ENCODE measurements at places on chromosomes 7 and 10.

DNA sequence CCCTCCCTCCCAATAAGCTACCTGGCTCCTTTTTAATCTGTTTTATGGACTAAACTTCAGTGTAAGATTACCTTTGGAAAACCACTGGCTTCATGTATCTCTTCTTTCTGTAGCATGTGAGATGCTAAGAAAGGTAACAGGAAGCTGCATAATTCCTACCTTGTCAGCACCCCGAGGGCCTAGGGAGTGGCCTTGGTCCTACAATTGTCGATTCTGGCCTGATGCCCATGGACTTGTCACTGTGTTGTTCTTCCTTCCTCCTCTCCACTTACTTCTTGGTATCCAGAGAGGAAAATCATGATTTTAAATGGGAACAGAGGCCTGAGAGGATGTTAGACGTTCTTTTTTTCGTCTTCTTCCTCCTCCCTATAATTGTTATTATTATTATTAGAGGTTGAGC is 42.9 kb upstream of the PDZD8 start:
- no peak for DNase-seq

- no peak for DNase-seq
These were observed 10.1 kb downstream of the CALHM2 start for GRCh38 chr10:103442031-103442461.

DNA sequence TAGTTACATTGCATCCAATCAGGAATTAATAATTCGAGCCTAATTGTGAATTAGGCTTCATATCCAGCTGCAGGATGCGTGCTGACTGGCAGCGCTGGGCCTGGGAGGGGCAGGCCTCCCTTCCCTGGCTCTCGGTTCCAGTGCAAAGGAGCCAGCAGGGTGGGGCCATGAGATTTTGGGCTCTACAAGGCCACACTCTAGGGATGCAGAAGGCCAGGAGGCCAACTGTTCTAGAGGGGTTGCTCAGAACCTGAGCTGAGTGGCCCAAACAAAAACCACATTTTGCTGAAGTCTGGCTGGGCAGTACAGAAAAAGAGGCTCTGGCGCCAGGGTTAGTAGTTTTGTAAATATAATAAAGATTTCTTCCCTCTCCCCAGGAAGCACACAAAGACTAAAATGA is 72.3 kb downstream of the CLEC2L start:
- DNase-seq = no peak

DNA sequence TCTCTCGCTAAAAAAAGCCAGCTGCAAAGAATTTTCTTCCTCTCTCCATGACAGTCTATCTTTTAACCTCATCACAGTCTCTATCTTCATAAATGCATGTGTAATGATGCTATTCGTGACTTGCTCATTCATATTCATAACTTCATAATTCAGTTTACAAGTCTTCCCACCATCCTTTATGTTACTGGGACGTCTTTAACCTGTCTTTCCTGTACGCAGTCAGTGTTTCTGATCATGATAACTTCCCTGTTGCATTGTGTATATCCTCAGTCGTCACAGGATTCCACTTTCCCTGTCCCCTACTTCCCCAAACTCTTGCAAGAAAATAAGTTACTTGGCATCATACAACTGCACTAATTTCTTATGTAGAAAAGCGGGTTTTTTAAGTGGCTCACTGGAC is 165.6 kb upstream of the ASAH2 start:
- DNase-seq = no peak

DNA sequence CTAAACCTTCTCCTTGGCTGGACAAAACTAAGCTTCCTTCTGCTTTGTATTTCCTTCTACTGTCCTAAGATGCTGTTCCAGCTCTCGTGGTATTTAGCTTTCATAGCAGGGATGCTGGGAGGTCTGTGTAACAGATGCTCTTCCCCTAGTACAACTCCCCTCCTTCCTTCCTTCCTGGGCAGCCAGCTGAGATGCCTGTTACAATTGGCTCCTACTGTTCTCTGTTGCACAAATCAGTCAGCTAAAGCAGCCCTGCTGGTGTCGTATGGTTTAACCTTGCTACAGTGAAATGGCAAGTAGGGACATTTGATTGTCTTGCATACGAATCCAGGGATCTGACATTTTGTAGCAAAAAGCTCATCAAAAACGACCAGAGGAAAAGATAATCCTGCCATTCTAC is 143.8 kb downstream of the ARHGAP21 start:
- no peak for DNase-seq

GRCh38 chr10:3107426-3107961 is 40.1 kb downstream of the PFKP start:
- DNase-seq = no peak

DNA sequence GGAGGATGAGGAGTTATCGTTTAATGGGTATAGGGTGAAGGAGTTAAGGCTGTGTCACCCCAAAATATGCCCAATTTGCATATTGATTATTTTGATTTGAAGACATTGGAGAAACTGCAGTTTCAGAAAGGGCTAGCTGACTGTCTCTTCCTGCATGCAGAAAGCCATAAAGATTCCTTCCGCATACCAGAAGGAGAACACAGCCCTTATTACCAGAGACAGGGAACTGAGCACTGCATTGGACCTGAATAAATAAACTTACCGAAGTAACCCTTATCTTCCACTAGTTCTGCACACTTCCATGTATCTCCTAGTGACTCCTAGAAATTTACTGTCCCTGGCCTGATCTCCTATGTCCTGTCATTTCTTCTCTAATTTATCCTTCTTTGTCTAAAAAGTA is 821.9 kb upstream of the AUTS2 start:
- no peak for DNase-seq

GRCh38 chr10:26043469-26043868 is 109.4 kb downstream of the MYO3A start:
- DNase-seq = no peak

- DNase-seq = no peak
These were observed 44.0 kb downstream of the TMEM26 start for GRCh38 chr10:61409157-61409556.

DNA sequence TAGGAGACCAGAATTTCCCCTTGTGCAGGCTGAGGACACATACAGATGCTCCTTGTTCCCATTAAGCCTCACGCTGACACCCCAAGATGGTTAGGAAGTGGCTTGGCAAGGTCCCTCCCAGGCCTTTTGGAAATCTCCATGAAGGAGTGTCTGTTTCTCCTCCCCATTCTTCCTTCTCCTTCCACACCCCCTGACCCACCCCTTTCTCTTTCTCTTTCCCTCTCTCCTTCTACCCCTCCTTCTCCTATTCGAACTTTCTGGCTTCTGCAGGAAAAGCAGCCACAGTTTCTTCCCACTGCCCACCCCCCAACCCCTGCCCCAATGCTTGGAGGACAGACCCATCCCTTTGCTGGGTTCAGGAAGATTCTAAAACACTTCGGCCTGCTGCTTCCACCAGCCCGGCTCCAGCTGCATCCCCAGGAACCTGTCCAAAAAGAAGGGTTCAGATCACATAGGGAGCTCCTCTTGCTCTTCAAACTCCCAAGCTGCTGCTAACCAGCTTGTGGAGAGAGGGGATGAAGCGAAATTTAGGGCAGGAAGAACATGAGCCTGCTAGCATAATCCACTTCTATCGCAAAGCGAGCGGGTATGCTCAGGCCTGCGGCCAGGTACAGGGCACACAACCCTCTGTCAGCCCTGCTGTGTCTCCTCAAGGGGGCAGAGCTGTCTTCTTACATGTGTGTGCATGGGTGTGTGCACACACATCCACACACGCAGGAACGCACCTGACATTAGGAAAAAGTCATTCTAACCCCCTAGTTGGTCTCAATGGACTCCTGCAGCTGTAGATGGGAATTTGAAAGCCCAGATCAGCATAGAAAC is 80.4 kb downstream of the PPP1R3C start:
- DNase-seq = no peak

GRCh38 chr10:48792687-48793096 is 108.0 kb downstream of the WDFY4 start:
- DNase-seq = no peak

DNA sequence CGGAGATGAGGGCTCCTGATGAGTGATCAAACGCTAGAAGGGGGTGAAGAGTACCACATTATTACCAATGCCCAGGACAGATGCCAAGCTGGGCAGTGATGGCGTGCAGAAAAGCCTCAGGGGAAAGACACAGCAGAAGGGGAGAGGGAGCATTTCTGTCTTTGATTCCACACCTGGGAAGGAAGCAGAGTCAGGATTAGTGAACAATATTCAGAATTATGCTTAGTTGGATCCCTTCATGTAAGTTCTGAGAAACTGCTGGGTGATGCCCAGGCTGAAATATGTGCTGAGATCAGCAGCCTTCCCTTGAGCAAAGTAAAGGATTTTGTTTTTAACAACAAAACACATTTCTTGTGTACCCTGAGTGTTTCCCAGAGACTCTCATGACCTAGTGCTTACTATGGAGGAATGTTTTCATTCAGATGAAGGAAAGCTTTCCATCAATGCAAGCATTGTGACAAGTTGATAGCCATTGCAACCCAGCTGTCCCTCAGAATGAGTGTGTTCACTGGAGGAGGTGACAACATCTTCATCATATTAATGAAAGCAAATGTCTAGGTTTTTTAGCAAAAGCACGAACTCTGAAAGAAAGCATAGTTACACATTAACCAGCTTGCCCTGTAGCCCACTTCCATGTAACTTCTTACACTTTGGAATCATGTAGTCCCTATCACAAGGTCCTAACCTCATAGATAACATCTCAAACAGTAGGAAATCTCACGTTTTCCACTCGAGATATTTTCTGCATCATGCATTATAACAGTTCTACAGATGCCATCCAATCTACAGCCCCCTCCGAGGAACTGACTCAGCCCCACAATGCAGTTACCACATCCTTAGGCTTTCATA is 23.8 kb upstream of the AKR1C1 start:
- DNase-seq = no peak

DNA sequence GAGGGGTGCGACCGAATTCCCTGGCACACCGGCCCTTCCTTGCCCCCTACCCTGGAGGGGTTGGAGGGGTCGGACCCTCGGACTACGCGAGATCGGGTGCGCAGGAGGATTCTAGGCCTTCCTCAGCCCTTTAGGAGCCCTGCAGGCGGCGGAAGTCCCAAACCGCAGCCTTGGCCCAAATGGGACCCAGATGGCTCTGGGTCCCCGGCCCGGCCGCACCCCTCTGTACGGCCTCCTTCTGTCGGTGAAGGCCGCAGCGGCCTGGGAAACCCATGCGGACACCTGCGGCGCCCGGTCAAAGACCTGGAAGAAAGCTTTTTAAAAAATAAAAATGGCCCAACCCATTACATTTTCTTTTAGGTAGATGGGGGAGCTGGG is 2.4 kb upstream of the VAX1 start:
- DNase-seq = no peak

DNA sequence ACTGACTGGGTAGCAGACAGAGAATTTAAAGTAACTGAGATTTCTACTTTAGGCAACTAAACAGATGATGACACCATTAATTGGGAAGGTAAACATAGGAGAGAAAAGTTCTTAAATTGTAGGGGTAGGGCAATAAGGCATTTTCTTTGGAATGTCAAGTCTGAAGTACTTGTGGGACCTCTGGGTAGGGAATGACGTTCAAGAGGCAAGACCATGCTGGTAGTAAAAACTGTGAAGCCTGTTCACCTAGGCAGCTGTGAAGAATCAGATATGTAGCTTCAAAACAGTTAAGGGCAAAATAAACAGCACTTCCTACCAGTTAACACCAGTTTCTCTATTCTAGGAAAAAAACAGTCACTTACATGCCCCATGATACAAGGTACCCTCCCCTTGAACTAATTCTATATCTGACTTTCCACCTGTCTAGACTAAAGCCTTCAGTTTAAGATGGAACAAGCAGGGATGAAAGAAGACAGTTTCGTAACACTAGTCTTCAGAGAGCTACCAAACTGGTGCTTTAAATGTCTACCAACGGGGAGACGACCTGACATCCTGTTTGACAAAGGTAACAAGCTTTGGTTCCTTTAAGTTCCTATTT is 63.1 kb upstream of the KCNIP2 start:
- DNase-seq = no peak

GRCh38 chr10:99395750-99396445 is 34.5 kb downstream of the GOT1 start:
- DNase-seq = no peak

- DNase-seq = no peak
These were observed 109.7 kb downstream of the HIP1 start for GRCh38 chr7:75629044-75629443.

DNA sequence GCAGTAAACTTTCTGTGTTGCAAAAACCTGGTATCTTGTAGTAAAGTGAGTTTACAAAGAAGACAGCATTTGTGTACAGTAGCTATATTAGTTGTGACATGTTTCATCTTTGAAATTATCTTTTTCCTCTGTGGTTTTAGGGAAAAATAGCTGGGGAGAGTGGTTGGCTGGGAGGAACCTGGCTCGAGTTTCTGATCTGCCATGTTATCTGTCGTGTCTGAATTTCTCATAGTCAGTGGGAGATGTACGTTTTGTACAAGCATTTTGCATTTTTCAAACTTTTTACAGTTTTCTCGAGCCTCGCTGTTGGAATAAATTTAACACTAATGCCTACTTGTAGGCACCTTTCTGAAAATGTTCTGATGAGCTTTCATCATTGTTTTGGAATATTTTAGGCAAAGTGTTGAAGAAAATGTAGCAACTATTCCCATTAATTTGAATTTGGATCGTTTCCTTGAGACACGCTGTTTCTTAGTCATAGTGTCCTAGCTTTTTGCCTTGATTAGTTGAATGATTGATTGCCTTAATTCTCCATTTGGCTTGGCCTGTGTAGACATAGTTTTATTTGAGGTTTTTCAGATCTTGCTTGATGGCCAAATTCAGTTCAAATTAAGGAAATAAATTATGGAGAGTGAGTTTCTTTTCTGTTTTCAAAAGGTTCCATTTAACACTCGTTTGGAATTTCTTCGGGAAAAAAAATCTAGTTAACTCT is 65.1 kb downstream of the CAMK1D start:
- no peak for DNase-seq

DNA sequence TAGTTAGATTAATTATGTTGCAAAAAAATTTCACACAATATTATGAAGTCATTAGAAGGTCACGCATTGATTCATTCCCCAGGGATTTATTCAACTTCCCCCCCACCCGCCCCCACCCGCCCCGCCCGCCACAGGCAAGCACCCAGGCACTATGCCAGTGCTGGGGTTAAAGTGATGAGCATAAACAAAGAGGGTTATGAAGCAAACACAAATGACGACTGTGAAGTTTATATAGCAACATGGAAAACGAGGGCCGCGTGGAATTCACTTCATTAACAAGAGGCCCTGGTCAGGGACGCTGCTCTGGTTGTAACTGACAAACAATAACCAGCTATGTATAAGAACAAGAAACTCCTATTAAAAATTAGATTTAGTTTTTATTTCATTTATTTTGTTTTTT is 656.5 kb upstream of the COBL start:
- no peak for DNase-seq

GRCh38 chr10:70688828-70689227 is 16.5 kb downstream of the ADAMTS14 start:
- no peak for DNase-seq

DNA sequence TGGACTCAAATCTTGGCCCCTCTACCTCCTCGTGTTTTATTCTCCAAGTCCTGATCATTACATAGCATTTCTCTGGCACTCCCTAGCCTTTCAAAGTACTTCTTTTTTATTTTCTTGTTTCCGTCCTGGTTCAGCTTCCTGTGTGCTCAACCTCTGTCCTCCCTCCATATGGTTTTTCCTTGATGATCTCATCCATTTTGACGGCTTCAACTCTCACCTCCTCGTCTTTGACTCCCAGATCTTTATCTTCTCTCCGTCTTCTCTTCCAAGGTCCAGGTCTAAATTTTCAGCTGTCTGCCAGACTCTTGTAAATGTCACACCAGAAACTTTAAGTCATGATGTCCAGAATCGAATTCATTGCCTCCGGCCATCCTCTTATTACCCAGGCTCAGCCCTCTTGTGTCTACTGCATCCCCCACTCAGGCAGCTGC is 23.3 kb upstream of the GFRA1 start:
- DNase-seq = no peak

GRCh38 chr7:136045181-136045580 is 68.0 kb upstream of the MTPN start:
- DNase-seq = no peak

GRCh38 chr7:141339603-141340002 is 211.6 kb upstream of the AGK start:
- no peak for DNase-seq

All from activated CD4-positive, alpha-beta T cell treated with anti-CD3 and anti-CD28 coated beads, Interleukin-2, amount 10 ng/mL, durations not matched to agents 7 days and 5 days (primary cell).